Osteocyte (in vitro differentiated cells): ENCODE measurements at places on chromosomes 16 and 17. TPM values are rescaled to one million over a fixed set of nuclear protein-coding genes. Genes with fewer than 3 reads are reported as not detected.

DNA sequence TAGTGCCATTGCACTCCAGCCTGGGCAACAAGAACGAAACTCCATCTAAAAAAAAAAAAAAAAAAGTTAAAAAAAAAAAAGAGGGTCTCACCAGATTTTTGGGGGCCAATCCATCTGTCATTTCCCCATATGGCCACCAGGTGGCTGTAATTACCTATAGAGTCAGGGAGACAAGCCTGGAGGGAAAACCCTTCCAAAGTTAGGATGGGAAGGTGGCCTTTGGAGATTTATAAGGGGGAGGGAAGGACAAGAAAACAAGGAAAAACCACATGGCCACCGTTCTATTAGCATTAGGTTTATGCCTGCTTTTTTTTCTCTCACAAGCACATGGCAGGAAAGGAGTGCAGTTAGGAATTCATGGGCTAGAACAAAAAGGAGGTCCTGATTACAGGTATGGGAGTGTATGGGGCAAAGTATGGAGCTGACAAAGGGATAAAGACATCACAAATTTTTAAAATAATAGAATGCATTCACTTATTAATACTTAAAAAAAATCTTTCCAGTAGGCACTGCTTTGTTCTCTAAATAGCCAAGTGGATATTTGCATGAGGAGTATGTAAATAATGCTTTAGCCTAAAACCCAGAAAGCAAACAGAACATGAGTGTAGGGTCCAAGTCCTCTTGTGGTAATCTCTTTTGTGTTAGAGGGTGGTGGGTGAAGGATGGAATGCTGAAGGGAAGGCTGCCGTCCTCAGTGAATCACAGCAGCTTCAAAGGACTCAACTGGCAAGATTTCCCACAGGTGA lies 5.1 kb downstream of the CYB5D1 start:
- peaks cover 16% of the 10 kb centered on the region for H3K36me3 ChIP-seq
- H3K27me3 ChIP-seq, result no peaks in the 10 kb centered on the region
- H3K4me3 ChIP-seq, result no peak overlapping the region

- DNase-seq, result no peak
- H3K27me3 ChIP-seq, result peaks cover 3% of the 10 kb centered on the region
- H3K36me3 ChIP-seq, result peaks cover 3% of the 10 kb centered on the region
- H3K27ac ChIP-seq, result no peak overlapping the region
- H3K4me1 ChIP-seq, result peaks cover 11% of the 10 kb centered on the region
These were observed 218.7 kb downstream of the MRTFB start for GRCh38 chr16:14289692-14290340.

GRCh38 chr17:64196601-64197000 lies 66.5 kb downstream of the TEX2 start:
- H3K4me3 ChIP-seq, result no peak overlapping the region
- no peaks in the 10 kb centered on the region for H3K27me3 ChIP-seq
- H3K4me1 ChIP-seq, result peaks cover 34% of the 10 kb centered on the region
- peaks cover 32% of the 10 kb centered on the region for H3K36me3 ChIP-seq

DNA sequence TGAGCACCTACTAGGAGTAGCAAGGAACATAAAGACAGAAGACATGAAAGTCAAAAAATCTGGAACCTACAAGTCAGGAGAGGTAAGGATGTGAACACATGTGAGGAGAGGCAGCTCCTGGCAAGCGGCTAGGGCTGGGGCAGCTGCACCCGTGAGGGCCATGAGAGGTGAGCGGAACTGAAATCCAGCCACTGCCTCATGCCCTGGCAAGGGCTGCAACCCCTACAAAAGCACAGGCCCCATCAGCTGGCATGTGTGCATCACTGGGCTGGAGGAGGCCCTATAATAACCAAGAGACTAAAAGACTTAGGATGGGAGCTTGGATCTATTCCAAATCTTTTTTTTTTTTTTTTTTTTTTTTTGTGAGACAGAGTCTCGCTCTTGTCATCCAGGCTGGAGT lies 40.3 kb upstream of the ERN1 start:
- DNase-seq, result no peak

GRCh38 chr16:53502331-53503269 lies at the start of gene AKTIP:
TSS of gene AKTIP (minus strand) at chr16:53503209. CDS start at chr16:53500259, 2,950 bp downstream.
- H3K36me3 ChIP-seq, result peaks cover 15% of the 10 kb centered on the region
- no peaks in the 10 kb centered on the region for H3K27me3 ChIP-seq
- H3K27ac ChIP-seq, result peak within 1 kb of the TSS; percentile 94
- DNase-seq, result no peak
- H3K4me3 ChIP-seq, result peak within 1 kb of the TSS; percentile 95
- H3K4me1 ChIP-seq, result peaks cover 28% of the 10 kb centered on the region

- no peaks in the 10 kb centered on the region for H3K27me3 ChIP-seq
These were observed 314.3 kb downstream of the SOX9 start for GRCh38 chr17:72434991-72435618.

- H3K27me3 ChIP-seq, result no peaks in the 10 kb centered on the region
- H3K4me3 ChIP-seq, result peak overlapping the region; percentile 66
- peak; percentile 93 for DNase-seq
These were observed 11.8 kb downstream of the LASP1 start for GRCh38 chr17:38881600-38882191.

DNA sequence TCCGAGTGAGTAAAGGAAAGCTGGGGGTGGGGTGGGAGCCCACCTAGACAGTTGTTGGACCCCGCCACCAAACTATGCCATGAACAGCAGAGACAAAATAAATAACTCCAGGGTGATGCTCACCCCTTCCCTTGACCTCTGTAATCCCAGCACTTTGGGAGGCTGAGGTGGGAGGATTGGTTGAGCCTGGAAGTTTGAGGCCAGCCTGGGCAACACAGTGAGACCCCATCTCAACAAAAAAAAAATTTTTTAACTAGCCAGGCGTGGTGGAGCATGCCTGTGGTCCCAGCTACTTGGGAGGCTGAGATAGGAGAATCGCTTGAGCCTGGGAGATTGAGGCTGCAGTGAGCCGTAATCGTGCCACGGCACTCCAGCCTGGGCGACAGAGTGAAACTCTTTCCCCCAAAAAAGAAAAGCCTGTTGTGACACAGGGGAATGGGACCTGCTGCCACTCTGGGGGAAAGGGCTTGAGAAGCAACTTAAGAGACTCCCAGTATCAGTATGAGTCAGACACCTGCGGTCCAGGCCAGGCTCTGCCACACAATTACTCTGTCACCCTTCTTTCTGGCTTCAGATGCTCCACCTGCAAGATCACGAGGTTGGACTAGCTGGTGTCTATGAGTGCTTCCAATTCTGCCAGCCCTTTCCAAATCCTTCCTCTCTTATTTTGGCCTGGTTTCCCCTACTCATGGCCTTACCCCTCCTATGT lies 5.0 kb downstream of the SGCA start:
- peak overlapping the region; percentile 98 for H3K27ac ChIP-seq
- H3K27me3 ChIP-seq, result no peaks in the 10 kb centered on the region
- DNase-seq, result no peak
- H3K4me1 ChIP-seq, result peaks cover 73% of the 10 kb centered on the region
- H3K4me3 ChIP-seq, result no peak overlapping the region

DNA sequence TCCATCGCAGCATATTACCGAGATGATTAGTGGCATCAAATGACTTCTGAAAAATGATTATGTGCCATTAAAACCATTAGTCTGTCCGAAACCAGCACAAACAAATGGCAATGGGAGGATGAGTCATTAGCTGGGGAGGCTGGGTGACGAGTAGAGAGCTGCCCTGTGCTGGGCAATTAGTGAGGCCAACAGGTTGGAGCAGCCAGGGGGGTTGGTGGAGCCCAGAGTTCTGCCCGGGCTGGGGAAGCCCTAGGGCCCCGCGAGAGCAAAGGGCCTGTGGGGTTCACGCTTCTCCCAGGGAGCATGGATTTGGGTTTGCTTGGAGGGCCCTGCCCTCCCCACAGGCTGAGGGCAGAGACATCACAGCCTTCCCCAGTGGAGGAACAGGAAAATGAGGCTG lies 152.1 kb upstream of the RPL38 start:
- no peak overlapping the region for H3K27ac ChIP-seq
- DNase-seq, result no peak
- H3K27me3 ChIP-seq, result peaks cover 10% of the 10 kb centered on the region
- H3K4me1 ChIP-seq, result no peaks in the 10 kb centered on the region
- H3K4me3 ChIP-seq, result no peak overlapping the region

- no peak for DNase-seq
- H3K27ac ChIP-seq, result no peak overlapping the region
- H3K27me3 ChIP-seq, result peaks cover 55% of the 10 kb centered on the region
- H3K4me3 ChIP-seq, result no peak overlapping the region
These were observed 54.1 kb upstream of the CNEP1R1 start for GRCh38 chr16:49970797-49971431.

GRCh38 chr17:73278049-73278464 lies 16.4 kb upstream of the CPSF4L start:
- no peaks in the 10 kb centered on the region for H3K27me3 ChIP-seq
- H3K4me3 ChIP-seq, result no peak overlapping the region
- no peak for DNase-seq
- peak overlapping the region; percentile 12 for H3K27ac ChIP-seq
- H3K4me1 ChIP-seq, result peaks cover 15% of the 10 kb centered on the region

GRCh38 chr17:81518113-81518784 lies 5.7 kb upstream of the ACTG1 start:
- peak overlapping the region; percentile 66 for H3K27ac ChIP-seq
- no peaks in the 10 kb centered on the region for H3K27me3 ChIP-seq
- H3K4me3 ChIP-seq, result peak overlapping the region; percentile 60

GRCh38 chr17:47816111-47816735 lies 5.4 kb downstream of the OSBPL7 start:
- peaks cover 24% of the 10 kb centered on the region for H3K36me3 ChIP-seq
- DNase-seq, result no peak
- H3K4me1 ChIP-seq, result peaks cover 14% of the 10 kb centered on the region
- H3K4me3 ChIP-seq, result no peak overlapping the region

GRCh38 chr16:26269673-26270072 lies 577.9 kb downstream of the HS3ST4 start:
- H3K4me1 ChIP-seq, result no peaks in the 10 kb centered on the region
- H3K4me3 ChIP-seq, result no peak overlapping the region
- no peak overlapping the region for H3K27ac ChIP-seq
- no peak for DNase-seq

DNA sequence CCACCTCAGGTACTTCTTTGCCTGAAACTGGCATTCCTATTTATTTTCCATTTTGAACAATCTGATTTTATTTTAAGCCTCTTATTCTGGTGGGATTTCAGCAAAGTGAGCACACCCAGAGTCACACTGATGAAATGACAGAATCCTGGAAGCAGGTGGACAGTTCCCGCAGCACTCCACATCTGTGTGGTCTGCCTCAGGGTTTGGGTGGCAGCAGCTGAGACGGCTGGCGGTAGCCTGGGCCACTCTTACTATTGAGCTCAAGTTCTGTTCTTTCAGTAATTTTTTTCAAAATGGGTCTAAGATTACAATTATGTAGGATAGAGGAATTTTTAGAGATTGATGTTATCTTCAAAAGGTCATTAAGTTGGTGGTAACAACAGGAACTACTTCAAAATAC lies 32.5 kb upstream of the ENDOV start:
- no peak overlapping the region for H3K27ac ChIP-seq
- no peak overlapping the region for H3K4me3 ChIP-seq
- DNase-seq, result no peak
- peaks cover 72% of the 10 kb centered on the region for H3K36me3 ChIP-seq

DNA sequence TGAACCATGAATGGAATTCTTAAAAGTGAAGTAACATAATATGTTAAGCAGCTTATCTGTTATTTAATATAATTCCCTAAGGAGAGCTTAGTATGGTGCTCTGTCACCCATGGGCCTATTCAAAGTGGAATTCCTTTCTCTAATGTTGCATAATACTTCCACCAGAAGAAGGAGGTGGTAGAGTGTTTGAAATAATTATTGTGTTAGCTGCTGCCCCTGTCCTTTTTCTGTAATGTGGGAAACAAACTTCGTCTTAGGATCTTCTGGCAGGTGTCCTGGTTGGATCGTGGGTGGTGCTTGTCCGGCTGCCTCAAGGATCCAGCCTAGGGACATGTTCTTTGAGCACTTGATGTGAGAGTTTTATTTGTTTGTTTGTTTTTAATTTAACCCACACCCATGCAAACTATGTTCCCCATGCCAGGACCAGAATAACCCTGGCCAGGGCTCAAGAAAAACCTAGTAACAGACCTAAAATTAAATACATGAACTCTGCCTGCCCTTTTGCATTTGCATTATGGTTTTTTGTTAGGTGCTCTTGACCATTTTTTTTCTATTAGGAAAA lies 46.1 kb downstream of the ZNRF1 start:
- H3K27me3 ChIP-seq, result no peaks in the 10 kb centered on the region
- no peak overlapping the region for H3K4me3 ChIP-seq
- H3K27ac ChIP-seq, result no peak overlapping the region
- peaks cover 12% of the 10 kb centered on the region for H3K4me1 ChIP-seq
- DNase-seq, result no peak
- H3K36me3 ChIP-seq, result no peaks in the 10 kb centered on the region

DNA sequence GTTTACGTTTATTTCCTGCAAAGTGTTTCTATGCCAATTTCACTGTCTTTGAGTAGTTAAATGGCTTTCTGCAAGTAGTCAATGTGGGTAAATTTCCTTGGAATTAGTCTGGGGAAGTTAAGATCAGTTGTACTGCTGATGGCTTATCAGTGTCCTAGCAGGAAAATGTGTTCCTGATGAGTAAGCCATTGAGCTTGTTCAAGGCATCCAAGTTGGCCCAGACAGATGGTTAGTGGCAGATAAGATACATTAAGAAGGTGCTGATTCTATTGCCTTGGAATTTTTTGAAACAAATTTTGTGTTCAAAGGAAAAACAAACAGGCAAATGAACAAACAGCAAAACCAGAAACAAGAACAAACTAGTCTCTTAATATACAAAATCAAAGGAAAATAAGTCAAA lies 258.4 kb downstream of the MAP2K6 start:
- no peaks in the 10 kb centered on the region for H3K4me1 ChIP-seq
- H3K4me3 ChIP-seq, result no peak overlapping the region
- no peaks in the 10 kb centered on the region for H3K36me3 ChIP-seq

GRCh38 chr16:4461250-4462085 lies 13.0 kb downstream of the NMRAL1 start:
- no peak overlapping the region for H3K4me3 ChIP-seq
- H3K4me1 ChIP-seq, result no peaks in the 10 kb centered on the region
- H3K36me3 ChIP-seq, result peaks cover 15% of the 10 kb centered on the region
- DNase-seq, result no peak

- H3K27ac ChIP-seq, result no peak overlapping the region
- no peak for DNase-seq
- no peaks in the 10 kb centered on the region for H3K36me3 ChIP-seq
- H3K27me3 ChIP-seq, result no peaks in the 10 kb centered on the region
- no peaks in the 10 kb centered on the region for H3K4me1 ChIP-seq
These were observed 468.3 kb downstream of the GRIN2A start for GRCh38 chr16:9713907-9714306.

DNA sequence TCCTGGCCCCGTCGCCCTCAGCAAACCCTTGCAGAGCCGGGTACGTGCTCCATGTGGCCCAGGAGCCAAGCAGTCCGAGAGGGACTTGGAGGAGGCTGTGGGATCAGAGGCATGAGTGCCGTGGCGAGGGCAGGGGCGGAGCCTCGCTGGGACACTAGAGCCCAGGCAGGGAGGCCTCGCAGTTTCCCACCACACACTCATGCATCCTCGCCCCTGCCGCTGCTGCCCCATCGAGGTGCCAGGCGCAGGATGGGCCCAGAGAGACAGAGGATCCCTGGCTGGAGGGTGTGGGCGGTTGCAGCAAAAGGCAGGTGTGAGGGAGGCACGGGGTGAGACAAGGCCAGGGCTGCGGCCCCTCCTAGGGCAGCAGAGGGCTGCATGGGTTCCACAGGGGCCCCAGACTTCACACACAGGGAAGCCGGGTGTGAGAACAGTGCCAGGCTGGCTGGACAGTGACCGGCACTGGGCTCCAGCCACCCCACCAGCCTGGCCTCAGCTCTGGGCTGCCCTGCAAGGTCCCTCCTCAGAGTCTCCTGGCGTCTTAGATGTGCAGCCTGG lies 7.7 kb downstream of the BCAR1 start:
- H3K27ac ChIP-seq, result peak overlapping the region; percentile 98
- H3K4me3 ChIP-seq, result peak overlapping the region; percentile 65
- H3K4me1 ChIP-seq, result peaks cover 90% of the 10 kb centered on the region

Gene MYH8
- not detected in 2 replicates for total RNA-seq

Gene CETP
- not detected in 2 replicates for total RNA-seq

Gene DLX3
- total RNA-seq, result not detected in 2 replicates

Gene LUC7L
- 103 and 104 TPM in 2 replicates for total RNA-seq

Gene KCNH6
- total RNA-seq, result not detected in 2 replicates

Gene ESRP2
- total RNA-seq, result 0.16 and 0.24 TPM in 2 replicates

Gene TRPV3
- total RNA-seq, result 0.08 and 0.50 TPM in 2 replicates

Gene GP2
- not detected in 2 replicates for total RNA-seq

Gene IRX5
- total RNA-seq, result 3.6 and 4.3 TPM in 2 replicates
